ENCODE measurements at places on chromosomes 7 and 10.

DNA sequence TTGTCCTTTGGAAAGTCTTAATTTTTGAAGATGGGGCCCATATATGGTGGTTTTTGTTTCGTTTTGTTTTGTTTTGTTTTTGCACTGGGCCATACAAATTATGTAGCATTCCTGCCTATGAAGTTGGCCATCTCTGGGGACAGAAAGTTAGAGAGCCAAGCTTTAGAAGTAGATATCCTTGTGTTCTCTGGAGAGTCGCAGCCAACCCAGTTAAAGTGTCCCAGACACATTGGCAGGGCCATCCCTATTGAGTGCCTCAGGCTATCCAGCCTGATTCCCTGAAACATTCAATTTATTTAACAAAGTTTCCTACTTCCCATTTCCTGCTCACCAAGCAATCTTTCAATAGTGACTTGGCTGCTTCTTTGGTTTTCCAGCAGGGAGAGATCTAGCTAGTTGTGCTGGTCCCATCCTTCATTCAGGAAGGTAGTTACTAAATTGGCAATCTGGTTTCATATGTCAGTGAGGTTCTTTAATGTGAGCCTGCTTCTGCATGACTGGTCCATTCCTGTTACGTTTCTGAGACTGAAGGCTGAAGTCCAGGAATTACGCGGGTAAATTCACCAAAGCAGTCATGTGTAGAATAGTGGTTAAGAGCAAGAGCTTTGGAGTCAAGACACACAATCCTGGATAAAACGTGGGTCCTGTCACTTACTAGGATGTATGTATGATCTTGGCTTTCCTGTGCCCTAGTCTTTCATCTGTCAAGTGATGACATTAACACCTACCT lies 49.3 kb upstream of the HBP1 start:
- DNase-seq, result no peak

DNA sequence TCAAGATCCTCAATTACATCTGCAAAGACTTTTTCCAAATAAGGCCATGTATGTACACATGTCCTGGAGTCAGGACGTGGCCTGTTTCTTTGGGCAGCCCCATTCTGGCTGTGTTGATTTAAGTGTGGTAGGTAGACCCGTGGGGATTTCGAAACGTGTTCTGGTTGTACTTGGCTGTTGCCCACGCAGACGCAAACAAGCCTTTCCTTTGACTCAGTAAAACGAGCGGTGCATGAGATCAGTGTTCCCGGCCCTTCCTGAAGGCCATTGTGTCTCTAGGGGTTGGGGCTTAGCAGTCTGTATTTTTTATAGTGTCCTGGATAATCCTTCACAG lies 64.8 kb upstream of the DNAJB6 start:
- DNase-seq, result no peak

- no peak for DNase-seq
Observed at GRCh38 chr7:98178762-98179490, 32.3 kb upstream of the BHLHA15 start.

DNA sequence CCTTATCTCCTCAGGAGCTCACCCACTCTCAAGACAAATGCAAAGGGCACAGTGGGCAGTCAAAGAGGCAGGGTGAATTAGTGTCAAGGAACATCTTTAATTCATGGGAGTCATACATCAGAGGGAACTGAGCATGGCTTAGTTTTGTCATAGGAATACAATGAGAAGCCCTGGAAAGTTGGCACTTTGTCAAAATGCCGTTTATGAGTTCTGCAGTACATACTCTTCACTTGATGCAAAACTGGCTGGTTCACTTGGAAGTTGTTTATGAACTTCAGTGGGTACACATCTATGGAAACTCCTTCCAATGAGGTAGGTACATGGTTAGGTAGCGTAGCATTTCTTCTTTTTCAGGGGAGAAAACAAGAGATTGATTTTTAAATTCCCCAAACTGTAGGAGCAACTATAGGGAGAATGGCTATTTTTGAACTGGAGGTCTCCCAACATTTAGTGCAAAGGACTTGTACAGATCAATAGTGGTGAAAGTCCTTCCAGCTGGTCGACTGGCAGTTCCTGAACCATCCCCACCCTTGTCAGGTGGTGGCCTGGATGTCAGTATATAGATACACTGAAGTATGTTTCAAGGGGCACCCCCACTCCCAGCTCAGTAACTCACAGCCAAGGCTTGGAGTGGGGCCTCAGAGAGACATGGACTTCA lies 580.5 kb downstream of the REEP3 start:
- DNase-seq, result no peak

DNA sequence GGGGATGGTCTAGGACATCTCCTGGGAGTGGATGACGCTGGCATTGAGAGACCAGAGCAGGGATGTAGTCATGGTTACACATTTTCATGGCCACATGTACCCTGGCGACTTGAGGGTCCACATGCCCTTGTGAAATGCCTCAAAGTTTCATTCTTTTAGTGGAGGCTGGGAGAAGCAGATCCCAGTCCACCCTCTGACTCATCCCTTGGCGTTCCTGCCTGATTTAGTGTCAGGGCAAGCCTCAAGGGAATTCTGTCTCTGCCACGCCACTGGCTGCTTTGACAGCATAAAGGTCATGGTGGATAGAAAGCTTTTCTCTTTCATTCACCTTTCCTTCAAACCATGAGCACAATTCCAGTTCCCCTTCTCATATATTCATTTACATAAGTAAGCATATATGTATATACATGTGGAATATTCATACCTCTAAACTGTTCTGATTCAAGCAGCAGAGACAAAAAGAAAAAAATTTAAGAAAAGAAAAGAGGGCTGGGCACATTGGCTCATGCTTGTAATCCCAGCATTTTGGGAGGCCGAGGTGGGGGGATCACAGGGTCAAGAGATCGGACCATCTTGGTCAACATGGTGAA lies 21.8 kb upstream of the KIF5B start:
- no peak for DNase-seq

DNA sequence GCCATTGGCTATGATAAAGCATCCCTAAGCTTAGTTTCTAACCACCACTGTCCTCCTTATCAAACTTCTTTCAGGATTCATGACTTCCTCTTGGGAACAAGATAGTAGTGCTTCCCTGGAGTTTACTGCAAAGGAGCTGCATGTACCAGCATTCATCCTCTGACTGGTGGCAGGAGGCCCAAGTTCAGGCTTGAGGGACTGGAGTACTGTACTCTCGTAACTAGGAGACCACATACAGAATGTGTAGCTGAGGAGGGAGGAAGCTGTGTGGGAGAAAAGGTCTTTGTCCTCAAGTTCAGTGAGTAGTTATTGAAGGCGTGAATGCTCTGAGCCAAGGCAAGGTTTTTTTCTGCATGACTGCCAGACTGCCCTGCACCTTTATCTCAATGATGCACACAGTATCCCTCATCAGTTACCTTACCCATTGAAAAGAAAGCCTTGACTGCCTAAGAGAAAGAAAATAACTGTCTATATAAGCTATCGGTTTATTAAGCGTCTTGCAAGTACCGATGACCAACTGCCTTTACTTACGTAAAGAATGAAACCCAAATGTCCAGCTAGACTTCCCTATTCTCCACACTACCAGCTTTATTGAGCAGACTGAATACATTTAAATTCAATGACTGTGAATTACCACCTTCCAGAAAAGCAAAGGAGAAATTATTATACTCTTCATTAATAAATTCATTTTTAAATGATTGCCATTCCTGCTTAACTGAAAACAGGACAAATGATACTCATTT lies 12.8 kb downstream of the SCRN1 start:
- no peak for DNase-seq

DNA sequence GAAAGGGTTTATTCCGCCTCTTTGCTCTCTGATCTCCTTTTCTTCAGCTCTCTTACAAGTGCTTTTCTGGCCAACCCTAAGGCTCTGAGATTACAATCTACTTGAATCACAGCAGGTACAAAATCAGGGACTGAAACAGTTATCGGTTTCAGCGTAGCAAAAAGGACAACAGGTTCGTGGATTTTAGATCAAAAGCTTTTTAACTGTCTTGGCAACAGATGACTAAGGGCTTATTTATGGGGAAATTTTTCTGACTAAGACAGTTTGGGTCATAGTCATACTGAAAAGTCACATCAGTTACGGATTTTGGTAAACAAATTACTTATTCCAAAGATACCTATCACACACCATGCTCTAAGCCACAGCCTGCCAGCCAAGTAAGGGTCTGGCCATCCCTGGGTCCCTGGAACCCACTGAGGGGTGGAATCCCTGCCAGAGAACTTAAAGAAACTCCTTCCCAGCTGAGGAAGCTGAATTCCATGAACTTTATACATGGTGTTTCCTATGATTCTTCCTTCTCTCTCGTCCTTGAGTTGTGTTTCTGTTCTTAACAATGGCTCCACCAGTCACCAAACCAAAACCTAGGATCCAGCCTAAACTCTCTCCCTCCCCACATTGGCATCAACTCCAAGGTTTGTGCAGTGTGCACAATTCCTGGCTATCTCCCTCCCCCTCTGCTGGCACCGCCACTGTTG lies 169.3 kb downstream of the FAM107B start:
- DNase-seq, result no peak

- DNase-seq, result no peak
Observed at GRCh38 chr10:7567911-7568620, 98.7 kb downstream of the ITIH5 start.

DNA sequence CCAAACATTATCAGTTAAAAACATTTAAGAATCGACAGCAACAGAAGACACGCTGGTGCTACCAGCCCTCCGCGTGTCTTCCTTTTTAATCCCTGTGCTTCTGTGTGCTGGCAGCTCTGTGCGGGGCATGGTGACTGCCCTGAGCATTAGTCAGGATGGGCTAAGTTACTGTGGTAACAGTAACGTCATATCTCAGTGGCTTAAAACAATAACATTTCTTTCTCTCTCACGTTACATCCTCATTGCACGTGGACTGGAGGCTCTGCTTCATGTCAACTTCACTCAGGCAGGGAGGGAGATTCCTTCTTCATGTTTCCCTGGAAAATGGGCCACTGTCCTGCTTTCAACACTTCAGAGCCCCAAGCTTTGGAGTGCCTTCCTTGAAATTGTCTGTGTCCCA lies 378.5 kb downstream of the CCSER2 start:
- DNase-seq, result no peak

DNA sequence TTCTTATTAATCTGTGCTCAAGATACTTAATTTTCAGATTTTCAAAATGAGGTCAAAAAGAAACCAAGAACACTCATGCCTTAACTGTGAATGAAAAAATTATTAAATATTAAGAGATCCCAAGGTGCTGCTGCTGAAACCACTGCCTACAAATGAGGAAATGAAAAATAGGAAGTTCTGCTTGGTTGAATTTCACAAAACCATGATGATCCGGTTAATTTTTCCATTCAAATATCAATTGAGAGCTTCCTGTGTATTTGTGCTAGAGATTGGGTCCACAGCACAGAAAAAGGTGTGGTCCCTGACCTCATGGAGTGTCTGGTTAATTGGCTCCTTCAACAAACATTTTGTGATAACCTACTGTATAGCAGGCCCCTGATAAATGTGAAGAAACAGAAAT lies 132.7 kb upstream of the YAE1 start:
- no peak for DNase-seq

DNA sequence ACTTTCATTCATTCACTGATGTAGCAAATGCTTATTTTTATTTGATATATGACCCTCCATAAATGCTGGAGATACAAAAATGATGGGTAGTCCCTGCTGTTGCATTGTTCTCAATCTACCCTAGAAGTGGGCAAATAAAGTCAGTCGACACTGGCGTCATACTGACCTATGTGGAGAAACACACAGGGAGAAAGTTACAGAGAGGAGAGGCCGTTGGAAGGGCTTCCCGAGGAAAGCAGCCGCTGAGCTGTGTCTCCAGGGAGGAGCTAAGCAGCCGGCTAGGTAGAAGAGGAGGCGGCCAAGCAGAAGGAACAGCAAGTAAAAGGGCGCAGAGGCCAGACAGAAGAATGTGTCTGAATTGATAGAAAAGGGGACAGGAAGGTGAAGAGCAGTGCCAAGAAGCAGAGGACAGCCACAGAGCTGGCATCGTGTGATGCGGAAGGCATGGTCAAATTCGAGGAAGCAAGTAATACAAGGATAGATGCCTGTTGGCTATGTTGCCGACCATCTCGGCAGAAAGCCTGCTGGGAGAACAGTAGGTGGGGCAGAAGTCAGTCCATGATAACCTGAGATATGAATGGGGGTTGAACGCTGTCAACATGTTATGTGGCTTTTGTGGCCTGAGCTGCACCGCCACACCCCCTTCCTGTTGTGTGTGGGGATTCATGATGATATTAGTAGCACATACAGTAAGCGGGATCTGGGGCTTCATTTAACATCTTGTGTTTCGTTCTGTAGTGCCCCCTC lies 25.9 kb downstream of the ST8SIA6 start:
- DNase-seq, result peak; percentile 85

DNA sequence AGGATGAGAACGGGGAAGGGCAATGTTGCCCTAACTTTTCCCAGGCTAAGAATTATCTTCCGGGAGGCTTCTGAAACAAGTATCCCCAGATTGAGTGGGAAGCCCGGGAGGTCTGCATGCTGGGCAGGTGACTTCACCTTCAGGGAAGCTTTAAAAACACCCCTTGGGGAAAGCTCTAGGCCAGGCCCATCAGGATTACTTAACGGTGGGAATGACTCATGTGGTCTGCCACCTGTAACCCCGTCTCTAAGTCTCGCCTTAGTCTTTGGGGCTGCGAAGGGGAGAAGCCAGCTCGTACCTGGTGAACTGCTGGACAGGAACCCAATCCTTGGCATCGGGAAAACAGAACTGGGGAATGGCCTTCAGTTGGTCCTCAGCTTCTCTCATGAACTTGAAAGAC lies 80.1 kb upstream of the MKRN1 start:
- no peak for DNase-seq

GRCh38 chr7:131909151-131909768 lies 352.8 kb upstream of the PODXL start:
- no peak for DNase-seq

DNA sequence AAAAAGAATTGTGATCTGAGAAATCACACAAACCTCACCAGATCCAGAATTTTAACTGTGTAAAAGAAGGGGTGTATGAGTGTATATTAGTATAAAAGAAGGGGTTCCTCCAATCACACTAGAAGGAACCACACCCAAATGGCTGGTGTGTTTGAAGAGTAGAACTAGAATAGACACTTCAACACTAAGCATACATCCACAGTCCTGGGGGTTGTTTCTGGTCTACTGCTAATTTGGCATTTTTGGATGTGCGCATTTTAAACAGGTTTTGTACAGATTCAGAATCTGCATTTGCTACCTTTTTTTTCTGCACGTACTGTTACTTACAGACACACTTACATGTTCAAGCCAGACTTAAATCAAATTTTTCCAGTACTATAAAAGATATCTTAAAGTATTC lies 64.6 kb downstream of the PDE1C start:
- no peak for DNase-seq

GRCh38 chr7:91596287-91596686 lies 284.2 kb downstream of the MTERF1 start:
- no peak for DNase-seq
